ENCODE measurements at places on chromosomes 11 and 22.

- DNase-seq = no peak
Measured at GRCh38 chr22:46972901-46973831, 210.7 kb downstream of the TBC1D22A start.

- DNase-seq = no peak
Measured at GRCh38 chr11:3087821-3088800, 30.9 kb upstream of the CARS1 start.

GRCh38 chr22:19630614-19631013, 83.7 kb upstream of the SEPTIN5 start:
- DNase-seq = no peak

DNA sequence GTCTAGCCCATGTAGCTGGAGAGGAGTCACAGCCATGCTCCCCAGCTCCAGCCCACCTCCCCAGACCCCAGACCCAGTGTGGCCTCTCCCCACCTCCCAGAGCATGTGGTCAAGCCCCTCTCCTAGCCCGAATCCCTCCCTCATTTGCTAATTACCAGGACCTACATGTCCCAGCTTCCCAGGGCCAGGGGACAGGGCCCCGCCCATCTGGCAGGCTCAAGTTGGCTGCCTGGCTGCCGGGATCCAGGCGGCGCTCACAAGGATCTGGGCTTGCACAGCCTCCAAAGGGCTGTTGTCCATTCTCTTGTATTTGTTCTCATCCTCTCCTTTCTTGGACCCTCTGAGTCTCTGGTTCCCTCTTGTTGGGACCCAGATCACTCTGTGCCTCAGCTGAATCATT, 4.6 kb upstream of the MIF start:
- no peak for DNase-seq

- DNase-seq = no peak
Measured at GRCh38 chr22:32175683-32176644, 16.9 kb upstream of the C22orf42 start.

GRCh38 chr11:10653261-10653660, 40.3 kb downstream of the IRAG1 start:
- DNase-seq = no peak

- DNase-seq = no peak
Measured at GRCh38 chr11:3859373-3859881, 4.0 kb downstream of the STIM1 start.

- no peak for DNase-seq
Measured at GRCh38 chr11:130638624-130639023, 190.2 kb downstream of the ADAMTS15 start.

GRCh38 chr11:6844356-6844755, 1.1 kb upstream of the OR10A5 start:
- no peak for DNase-seq

GRCh38 chr11:1906611-1907423, 12.7 kb upstream of the TNNT3 start:
- no peak for DNase-seq

DNA sequence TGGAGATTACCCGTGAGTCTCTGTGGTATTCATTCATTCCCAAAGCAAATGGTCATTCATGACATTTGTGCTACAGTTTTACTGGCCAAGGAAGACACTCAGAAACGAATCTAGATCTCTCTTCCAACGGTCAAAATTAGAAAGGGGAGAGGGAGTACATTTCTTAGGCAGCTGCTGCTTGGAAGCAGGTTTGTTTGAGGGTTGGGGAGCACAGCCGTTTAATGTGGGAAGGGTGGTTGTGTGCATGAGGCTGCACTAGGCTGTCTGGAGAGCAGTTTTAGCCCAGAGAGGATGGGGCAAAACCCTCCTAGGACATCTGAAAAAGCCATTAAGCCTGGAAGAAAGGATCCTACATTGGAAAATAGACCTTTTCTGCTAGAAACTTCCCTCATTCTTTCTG, 29.7 kb upstream of the TIMP3 start:
- no peak for DNase-seq

Measured in fibroblast of skin of back (primary cell).